ENCODE measurements at places on chromosomes 4 and X.

DNA sequence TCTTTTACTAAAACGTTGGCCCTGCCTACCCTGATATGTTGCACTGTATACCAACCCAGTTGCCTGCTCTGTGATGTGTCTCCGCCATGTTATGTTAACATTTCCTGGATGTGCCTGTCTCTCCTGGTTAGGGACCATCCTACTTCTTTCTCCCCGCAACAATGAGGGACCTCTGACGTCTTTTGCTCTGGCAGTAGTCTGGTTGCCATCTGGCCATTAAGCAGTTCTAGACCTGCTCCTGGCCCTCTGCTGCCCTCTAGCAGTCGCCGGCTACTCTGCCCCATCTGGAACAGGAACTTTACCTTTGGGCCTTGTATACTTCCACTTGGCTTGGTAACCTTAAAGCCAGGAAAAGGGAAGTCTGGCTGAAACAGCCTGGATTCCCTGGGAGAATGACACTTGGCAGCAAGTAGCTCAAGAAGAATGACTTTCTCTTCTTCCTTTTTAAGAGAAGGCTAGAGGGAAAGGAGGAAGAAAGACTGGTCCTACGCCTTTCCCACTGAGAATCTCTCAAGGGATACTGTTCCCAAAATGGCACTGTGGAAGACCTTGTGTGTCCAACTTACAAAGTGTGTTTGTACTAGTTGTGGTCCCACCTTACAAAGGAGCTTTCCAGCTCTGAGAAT is 63.5 kb downstream of the GPC3 start:
- no peak for DNase-seq

- DNase-seq, result no peak
Observed at GRCh38 chrX:114582698-114583395, 1.0 kb upstream of the HTR2C start.

- peak; percentile 5 for DNase-seq
Observed at GRCh38 chrX:53211391-53211978, 13.5 kb downstream of the KDM5C start.

GRCh38 chr4:78204176-78204575 is 147.1 kb downstream of the FRAS1 start:
- DNase-seq, result no peak

DNA sequence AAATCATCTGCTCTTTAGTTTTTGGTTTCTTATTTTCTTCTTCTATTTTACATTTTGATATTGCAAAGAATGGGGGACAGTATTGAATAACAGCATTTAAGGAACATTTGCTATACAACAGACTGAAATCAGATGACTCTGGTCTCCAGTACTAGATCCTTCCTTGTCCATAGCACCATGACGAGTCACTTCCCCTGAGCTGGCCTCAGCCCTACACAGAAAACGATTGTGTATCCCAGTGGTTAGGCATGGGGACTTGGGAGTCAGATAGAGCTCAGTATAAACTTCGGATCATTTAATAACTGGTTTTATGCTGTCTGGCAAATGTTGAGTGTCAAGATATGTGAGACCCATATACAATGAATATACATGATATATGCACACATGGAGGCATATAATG is 44.7 kb upstream of the BEX4 start:
- no peak for DNase-seq

- no peak for DNase-seq
Observed at GRCh38 chrX:113315927-113316326, 475.3 kb upstream of the AMOT start.

DNA sequence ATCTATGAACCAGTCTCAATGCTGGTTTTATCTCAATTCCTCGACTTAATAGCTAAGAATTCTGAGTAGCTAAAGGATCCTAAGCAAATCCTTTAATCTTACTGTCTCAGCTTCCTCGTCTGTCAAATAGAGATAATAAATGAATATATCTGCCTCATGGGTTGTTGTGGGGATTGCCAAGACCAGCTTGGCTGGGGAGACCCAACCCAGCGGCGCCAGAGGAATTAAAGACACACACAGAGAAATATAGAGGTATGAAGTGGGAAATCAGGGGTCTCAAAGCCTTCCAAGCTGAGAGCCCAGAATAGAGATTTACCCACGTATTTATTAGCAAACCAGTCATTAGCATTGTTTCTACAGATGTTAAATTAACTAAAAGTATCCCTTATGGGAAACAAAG is 41.9 kb downstream of the SLC34A2 start:
- no peak for DNase-seq

- no peak for DNase-seq
Observed at GRCh38 chr4:25703731-25704388, 48.2 kb downstream of the SLC34A2 start.

DNA sequence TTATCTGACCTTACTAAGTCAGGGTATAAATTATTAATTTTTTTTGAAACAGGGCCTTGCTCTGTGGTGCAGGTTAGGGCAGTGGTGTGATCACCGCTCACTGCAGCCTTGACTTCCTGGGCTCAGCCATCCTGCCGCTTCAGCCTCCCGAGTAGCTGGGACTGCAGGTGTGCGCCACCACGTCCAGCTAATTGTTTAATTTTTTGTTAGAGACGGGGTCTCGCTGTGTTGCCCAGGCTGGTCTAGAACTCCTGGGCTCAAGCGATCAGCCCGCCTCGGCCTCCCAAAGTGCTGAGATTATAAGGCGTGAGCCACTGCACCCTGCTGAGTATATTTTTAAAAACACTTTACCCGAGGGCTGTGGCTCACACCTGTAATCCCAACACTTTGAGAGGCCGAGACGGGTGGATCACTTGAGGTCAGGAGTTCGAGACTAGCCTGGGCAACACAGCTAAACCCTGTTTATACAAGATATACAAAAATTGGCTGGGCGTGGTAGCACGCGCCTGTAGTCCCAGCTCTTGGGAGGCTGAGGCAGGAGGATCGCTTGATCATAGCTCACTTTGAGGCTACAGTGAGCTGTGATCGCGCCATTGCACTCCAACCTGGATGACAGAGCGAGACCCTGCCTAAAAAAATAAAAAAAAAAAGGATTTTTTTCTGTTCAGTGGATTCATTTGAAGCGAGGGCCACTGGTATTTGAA is 721 bp upstream of the TBC1D25 start:
- DNase-seq, result no peak

GRCh38 chr4:102778720-102779119 is 18.0 kb upstream of the MANBA start:
- DNase-seq, result no peak

- no peak for DNase-seq
Observed at GRCh38 chrX:9434051-9434550, 30.8 kb upstream of the TBL1X start.

DNA sequence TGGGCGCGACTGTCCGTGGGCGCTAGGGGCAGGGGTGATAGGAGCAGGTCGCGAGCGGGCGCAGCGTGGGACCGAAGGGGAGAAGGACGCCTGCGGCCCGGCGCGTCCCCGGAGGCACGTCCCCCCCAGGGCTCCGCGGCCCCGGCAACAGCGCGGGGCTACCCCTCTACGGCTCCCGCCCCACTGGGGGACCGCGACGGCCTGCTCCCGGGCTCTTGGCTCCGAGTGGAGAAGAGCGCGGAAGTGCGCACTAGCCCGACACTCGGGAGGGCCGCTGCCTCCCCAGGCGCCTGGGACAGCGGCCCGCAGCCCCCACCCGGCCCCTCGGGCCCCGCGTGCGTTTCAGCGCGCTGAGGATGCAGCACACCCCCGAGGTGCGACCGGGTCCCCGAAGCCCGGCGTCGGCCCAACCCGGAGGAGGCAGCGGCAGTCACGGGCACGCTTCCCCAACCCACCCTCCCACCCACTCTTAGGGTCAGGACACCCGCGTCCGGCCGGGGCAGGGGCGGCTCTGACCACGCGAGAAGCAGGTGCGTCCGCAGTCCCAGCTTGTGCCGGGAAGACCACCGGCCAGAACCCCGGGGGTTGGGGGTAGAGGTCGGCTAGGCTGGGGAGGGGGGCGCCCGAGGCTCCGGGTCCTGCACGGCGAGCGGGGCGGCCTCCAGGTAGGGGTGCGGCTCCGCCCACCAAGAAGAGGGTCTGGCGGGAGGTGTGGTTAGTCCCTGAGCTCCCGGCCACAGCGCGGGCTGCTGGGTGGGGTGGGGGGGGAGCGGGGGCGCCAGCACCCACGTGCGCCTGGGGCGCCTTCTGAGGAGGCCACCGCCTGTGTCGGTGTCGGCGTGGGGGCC is 18.5 kb upstream of the NAT8L start:
- DNase-seq, result no peak

DNA sequence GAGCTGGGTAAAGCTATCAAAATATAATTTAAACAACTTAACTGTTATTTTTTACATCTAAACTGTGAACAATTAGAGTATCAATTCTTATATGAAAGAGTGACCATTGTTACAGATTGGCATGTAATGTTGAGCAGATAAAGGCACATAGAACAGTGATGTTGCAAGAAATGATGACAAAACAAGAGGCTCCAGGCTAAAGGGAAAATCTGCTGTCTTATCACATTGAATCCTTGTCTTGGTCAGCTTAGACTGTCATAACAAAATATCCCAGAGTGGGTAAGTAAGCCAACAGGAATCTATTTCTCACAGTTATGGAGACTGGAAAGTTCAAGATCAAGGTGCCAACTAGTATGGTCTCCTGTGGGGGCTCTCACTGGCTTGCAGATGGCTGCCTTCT is 154.1 kb upstream of the PPP3CA start:
- no peak for DNase-seq

GRCh38 chr4:184983672-184984356 is 34.5 kb upstream of the HELT start:
- peak; percentile 46 for DNase-seq

GRCh38 chr4:106426069-106426468 is 57.5 kb upstream of the GIMD1 start:
- no peak for DNase-seq

DNA sequence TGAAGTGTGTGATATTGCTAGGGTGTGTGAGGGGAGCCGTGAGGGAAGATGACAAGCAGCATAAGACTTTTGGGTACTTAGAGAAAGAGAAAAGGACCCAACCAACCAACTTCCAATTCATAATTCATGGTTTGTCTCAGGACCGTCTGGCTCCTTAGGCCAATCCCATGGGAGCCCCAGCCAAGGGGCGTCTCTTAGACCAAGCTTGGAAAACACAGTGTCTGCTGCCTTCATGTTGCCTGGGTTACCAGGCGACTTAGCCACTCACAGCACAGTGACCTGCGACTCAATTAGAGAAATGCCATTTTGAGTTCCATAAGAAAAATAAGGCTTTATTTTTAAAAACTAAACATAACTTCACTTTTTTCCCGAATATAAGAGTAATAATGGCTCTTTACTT is 32.7 kb downstream of the BST1 start:
- DNase-seq, result no peak

DNA sequence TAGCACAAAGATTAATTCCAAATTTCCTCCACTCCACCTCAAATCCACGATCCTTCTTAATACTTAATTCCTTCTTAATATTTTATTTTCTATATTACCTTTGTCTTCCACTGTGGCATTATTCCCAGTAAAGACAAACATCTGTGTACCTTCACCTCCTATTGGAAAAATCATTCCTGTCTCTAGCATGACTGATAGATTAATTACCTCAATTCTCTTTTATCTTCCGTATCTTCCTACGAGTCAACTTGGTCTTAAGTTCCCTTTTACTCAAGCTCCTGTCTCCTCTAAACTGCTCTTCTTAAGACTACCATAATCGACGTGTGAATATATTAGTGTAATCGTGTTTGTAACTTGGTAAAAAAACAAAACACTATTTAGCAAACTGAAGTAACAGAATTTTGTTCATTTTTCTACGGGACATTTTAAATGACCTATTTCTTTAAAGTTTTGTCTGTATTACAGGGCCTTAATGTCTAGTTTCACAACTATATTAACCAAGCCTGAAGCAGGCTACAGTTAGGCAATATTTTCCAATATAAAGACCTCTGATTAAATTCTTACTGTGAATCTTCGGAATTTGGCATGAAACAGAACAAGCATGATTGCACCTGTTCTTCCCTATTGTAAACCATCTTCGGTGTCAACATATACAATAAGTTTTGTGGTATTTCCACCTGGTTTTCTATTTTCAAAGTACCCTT is 1.1 kb upstream of the USP38 start:
- DNase-seq, result no peak

- no peak for DNase-seq
Observed at GRCh38 chrX:136627409-136627808, 20.5 kb upstream of the CD40LG start.

- peak; percentile 32 for DNase-seq
Observed at GRCh38 chrX:6226596-6227452, 1.8 kb downstream of the NLGN4X start.

DNA sequence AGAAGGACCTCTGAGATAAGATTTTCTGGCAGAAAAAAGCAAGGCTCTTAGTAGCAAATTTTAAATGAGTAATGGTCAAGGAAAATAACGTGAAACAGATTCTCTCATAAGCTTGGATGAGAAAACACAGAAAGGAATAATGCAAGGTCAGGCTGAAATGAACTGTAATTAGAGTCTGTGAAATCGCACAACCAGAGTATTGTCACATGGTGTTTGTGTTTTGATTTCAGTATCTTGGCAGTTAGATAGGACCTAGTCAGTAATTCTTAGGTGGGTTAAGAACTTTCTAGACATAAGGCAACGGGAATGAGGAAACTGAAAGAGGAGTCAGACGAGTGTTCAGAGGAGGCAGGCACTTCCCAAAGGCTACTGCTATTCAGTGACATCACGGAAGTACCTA is 34.6 kb downstream of the LIMCH1 start:
- no peak for DNase-seq

DNA sequence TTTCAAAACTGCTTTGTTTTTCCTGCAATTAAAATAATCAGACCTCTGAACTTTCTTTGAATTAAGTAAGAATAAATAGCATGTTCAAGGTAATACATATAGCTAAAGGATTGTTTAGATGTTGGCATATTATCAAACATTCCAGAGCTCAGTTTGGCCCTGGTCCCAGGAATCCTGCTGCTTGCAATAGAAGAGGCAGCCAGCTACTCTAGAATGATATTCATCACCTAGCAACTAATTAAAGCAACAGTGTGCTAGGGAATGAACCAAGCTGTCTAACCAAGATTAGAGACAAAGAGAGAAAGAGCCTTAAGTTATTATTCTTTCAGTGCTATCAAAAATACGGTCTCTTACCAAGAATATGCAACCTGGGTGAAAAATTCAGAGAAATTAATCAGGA is 460.9 kb downstream of the GABRG1 start:
- peak; percentile 12 for DNase-seq

GRCh38 chrX:95950679-95951078 is 734.0 kb upstream of the DIAPH2 start:
- no peak for DNase-seq

GRCh38 chrX:103624111-103624510 is 4.7 kb upstream of the TCEAL1 start:
- DNase-seq, result no peak

- no peak for DNase-seq
Observed at GRCh38 chr4:122377352-122377751, 1.5 kb upstream of the ADAD1 start.

- no peak for DNase-seq
Observed at GRCh38 chr4:144594471-144594986, 51.4 kb upstream of the HHIP start.

DNA sequence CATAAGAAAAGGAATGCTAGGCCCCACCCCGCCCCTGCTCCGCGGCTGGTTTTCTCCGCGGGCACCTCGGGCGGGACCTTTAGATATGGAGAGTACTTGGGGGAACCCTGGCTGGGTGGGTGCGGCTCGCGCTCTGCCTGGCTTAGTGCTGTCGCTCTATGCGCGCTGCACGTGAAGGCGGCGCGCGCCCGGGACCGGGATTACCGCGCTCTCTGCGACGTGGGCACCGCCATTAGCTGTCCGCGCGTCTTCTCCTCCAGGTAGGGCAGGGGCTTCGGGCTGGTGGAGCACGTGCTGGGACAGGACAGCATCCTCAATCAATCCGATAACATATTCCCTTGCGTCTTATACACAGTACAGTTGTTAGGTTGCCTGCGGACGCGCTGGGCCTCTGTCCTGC is 56.0 kb downstream of the MAGEB10 start:
- no peak for DNase-seq

Data from nucleus accumbens (tissue), 56 donors.